ENCODE measurements at places on chromosomes 11 and 22. TPM values are rescaled to one million over a fixed set of nuclear protein-coding genes. Genes with fewer than 3 reads are reported as not detected.

NAA40 gene
- total RNA-seq, result 14.7 TPM

PKP3 gene
- 31.8 TPM for total RNA-seq

TYR gene
- total RNA-seq, result not detected

INPPL1 gene
- total RNA-seq, result 83.3 TPM

MAPK1 gene
- total RNA-seq, result 46.9 TPM

SLC37A2 gene
- 0.21 TPM for total RNA-seq

BARX2 gene
- total RNA-seq, result not detected

SESN3 gene
- 0.11 TPM for total RNA-seq

PNPLA5 gene
- not detected for total RNA-seq

Data from A549 treated with dexamethasone at 1 μM for 4 hours (cell line).